ENCODE measurements at places on chromosomes 7 and 10. TPM values are rescaled to one million over a fixed set of nuclear protein-coding genes. Genes with fewer than 3 reads are reported as not detected.

DNA sequence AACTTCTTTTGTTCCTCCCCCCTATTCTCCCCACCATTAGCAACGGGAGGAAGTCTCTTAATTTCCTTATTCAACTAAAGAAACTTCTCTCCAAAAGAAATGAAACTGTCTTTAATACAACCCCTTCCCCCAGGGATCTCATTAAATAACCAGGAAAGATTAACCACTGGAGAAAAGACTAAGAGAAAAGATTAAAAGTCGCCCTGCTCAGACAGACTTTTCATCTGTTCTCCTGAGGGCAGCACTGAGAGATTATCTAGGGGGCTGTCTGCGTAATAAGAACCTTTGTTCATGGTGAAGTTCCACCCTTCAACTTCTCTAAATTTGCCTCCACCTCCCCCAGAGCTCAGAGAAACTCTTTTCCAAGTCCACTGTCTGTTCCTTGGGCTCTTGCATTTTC, 105.5 kb downstream of the HGF start:
- no peak overlapping the region for H3K4me3 ChIP-seq
- H3K36me3 ChIP-seq = no peaks in the 10 kb centered on the region

Gene ABCC2
- total RNA-seq = 1.7 TPM

DNA sequence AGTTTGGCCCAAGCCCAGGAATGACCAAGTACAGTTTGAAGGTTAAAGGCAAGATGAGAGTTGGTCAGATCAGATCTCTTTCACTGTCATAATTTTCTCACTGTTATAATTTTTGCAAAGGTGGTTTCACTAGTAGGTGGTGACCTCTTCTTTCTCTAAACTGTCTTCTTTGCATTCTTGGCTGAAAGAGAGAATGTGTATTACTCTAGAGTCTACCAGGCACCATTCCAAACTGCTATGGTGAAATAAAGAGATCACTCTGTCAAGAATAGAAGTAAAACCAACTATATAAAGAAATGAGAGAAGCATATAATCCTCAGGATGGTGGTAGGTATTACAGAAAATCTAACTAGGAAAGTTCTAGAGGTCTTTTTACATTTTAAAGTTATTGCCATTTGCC, 72.7 kb downstream of the DYNC1I1 start:
- no peak overlapping the region for H3K4me3 ChIP-seq
- no peaks in the 10 kb centered on the region for H3K36me3 ChIP-seq
- H3K27ac ChIP-seq = no peak overlapping the region
- H3K27me3 ChIP-seq = no peaks in the 10 kb centered on the region
- no peaks in the 10 kb centered on the region for H3K4me1 ChIP-seq

GRCh38 chr7:102974366-102975236, 61.8 kb downstream of the LRRC17 start:
- H3K4me1 ChIP-seq = no peaks in the 10 kb centered on the region
- H3K36me3 ChIP-seq = no peaks in the 10 kb centered on the region
- no peaks in the 10 kb centered on the region for H3K27me3 ChIP-seq
- no peak for DNase-seq

- no peaks in the 10 kb centered on the region for H3K36me3 ChIP-seq
- H3K4me1 ChIP-seq = no peaks in the 10 kb centered on the region
- no peak for DNase-seq
- no peaks in the 10 kb centered on the region for H3K27me3 ChIP-seq
- H3K4me3 ChIP-seq = no peak overlapping the region
Observed at GRCh38 chr7:91248996-91249395, 15.2 kb upstream of the FZD1 start.

DNA sequence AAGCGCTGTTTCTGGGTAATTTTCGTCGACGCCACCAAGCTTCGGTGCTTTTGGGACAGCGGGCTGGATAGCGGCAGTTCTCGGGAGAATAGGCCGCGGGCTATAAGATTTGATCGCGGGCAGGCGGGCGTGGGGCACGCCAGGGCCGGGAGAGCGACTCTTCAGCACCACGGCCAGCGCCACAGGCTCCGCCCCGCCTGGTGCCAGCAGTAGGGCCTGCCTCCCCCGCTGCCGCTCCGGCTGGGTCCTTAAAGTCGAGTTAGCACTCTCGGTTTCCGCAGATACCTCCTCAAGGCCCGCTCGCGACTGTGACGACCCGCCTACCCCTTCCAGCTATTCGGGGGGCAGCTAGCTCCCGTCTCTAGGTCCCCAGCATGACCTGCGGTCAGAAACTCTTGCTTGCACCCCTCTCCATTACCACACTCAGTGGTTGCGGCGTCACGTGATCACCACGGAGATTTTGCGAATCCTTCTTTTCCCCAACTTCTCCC, 9.4 kb downstream of the NXPH1 start:
- no peak for DNase-seq
- H3K27ac ChIP-seq = no peak overlapping the region
- H3K27me3 ChIP-seq = no peaks in the 10 kb centered on the region
- H3K36me3 ChIP-seq = no peaks in the 10 kb centered on the region
- H3K4me3 ChIP-seq = no peak overlapping the region
